NCI-H2171 (cell line): ENCODE measurements at places on chromosomes 3 and 15.
A peak's percentile ranks its signal among the peaks of the same experiment; 100 is the strongest.

DNA sequence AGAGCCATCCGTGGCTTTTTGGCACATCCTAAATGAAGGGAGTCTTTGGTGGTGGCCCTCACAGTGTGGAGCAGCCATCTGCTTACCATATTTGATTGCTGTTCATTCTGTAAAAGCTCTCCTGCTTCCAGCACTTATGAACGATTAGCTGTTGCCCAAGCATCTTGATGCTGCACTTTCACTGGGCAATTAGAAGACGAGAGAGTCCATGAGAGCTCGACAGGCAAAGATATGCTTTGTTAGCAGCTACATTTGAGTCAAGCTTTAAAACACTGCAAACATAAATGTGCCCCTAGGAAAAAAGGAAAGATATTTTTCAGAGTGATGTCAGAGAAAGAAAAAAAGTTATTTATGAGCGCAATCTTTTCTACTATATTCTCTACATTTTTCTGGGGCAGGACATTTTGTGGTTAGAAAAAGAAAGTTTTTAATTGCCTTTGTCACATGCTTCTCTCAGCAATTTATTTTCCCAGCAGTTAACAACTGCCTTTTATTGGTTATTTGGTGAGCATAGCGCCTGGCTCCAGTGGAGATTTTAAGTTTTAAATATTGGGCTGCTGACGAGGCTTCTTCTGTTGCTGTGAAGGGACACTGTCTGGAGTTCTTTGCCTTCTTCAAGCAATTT is 468.4 kb downstream of the C3orf38 start:
- DNase-seq = no peak

- DNase-seq = peak; percentile 21
Measured at GRCh38 chr3:104273046-104273649, 1093.6 kb upstream of the ALCAM start.

- DNase-seq = no peak
Measured at GRCh38 chr3:54846119-54846518, 81.7 kb downstream of the LRTM1 start.

- DNase-seq = no peak
Measured at GRCh38 chr3:65573548-65574116, 465.1 kb downstream of the MAGI1 start.

DNA sequence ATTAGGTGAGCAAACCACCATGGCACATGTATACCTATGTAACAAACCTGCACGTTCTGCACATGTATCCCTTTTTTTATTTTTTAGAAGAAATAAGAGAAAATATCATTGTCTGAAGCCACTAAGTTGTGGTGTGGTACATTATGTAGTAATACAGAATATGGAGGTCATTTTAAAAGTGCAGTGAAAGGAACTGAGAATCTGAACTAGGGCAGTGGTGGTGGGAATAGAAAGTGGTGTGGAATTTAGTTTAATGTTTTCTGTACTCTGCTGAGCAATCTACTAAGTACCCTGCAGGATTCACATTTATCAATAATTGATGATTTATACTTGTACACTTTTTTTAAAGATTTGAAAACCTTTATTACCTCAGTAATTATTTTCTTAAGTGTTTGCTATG is 283.5 kb downstream of the CHL1 start:
- DNase-seq = no peak

DNA sequence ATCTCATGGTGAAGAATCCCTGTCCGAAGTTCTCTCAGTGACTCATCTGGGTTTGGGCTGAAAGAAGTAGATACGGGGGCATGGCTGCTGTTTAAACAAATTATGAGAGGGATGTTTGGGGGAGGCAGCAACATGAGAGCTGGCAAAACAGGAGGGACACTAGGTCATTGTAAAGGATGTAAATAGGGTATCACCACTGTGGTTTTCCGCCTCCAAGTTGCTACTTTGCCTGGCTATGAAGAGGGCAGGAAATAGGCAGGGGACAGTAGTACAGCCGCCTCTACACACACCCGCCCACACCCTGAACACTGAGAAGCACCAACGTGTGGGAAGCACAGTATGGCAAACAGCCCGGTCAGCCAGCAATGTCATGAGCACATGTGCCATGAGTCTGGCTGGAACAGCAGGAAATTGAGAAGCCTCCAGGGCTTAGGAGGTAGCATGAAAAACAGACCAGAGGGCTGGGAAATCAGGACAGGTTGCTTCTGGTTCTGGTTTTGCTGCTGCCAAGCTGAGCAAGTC is 17.1 kb downstream of the HEXA start:
- no peak for DNase-seq

GRCh38 chr3:32438596-32439344 is 47.1 kb downstream of the CMTM7 start:
- no peak for DNase-seq
